Neural crest cell (in vitro differentiated cells): ENCODE measurements at places on chromosomes 6 and 20. TPM values are rescaled to one million over a fixed set of nuclear protein-coding genes. Genes with fewer than 3 reads are reported as not detected.

Gene HLA-DMA
- total RNA-seq = 0.89 and 1.7 TPM in 2 replicates

- peaks cover 16% of the 10 kb centered on the region for H3K27me3 ChIP-seq
- H3K4me3 ChIP-seq = no peak overlapping the region
- H3K4me1 ChIP-seq = peaks cover 2% of the 10 kb centered on the region
- H3K27ac ChIP-seq = no peak overlapping the region
- no peaks in the 10 kb centered on the region for H3K36me3 ChIP-seq
Observed at GRCh38 chr6:2962636-2963035, 8.7 kb downstream of the SERPINB6 start.

DNA sequence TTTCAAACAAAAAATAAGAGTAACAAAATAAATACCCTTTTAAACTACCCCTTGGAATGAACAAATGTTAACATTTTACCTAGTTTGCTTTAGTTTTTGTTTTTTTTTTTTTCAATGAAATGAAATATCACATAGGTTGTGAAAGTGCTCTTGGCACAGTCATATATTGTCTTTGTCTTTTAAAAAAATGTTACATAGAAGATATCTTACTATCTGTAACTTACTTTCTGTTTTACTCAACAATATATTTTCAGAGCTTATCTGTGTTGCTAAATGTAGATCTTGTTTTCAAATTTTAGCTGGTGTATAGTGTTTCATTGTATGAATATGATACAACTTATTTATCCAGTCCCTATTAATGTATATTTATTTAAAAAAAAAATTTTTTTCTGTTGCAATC is 8.6 kb downstream of the CEP57L1 start:
- no peaks in the 10 kb centered on the region for H3K27me3 ChIP-seq
- no peak overlapping the region for H3K27ac ChIP-seq
- no peak overlapping the region for H3K4me3 ChIP-seq
- H3K4me1 ChIP-seq = no peaks in the 10 kb centered on the region
- no peak for DNase-seq

GRCh38 chr6:119129968-119130484 is 51.6 kb upstream of the FAM184A start:
- no peaks in the 10 kb centered on the region for H3K27me3 ChIP-seq
- H3K36me3 ChIP-seq = no peaks in the 10 kb centered on the region
- no peak for DNase-seq
- H3K4me1 ChIP-seq = no peaks in the 10 kb centered on the region
- H3K27ac ChIP-seq = no peak overlapping the region
- H3K4me3 ChIP-seq = no peak overlapping the region

DNA sequence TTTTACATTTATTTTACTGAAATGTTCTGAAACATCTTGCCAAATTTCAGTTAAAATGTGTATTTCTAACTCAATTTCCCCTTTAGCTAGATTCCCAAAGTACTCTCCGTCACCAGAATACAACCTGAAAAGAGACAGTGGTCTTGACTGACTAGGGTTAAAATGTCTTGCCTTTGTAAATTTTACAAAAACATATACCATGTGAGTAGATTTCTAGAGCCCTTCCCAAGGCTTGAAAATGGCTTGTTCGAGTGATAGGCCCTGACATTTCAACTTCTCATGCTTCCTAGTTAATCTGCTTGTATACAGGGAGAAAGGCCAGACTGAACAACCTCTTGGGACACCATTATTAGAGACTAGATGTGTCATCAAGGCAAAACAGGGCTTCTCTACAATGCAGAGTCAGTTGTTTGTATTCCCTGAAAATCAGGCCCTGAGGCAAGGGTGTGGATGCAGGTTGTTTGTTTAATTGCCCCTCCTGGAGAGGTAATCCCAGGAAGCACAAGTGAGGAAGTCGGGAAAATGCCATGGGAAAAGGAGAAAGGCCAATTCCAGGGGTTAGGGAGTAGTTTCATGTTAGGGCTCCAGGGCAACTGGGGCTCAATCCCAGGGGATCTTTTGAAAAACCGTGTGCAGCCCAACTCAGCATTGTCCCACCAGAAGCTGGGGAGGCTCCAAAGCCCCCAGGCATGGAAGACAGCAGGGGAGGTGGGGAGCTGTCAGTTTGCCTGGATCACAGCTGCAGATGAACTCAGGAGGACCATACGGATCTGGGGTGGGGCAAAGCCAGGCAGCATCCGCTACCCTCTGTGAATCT is 11.6 kb upstream of the TFB1M start:
- peaks cover 18% of the 10 kb centered on the region for H3K4me1 ChIP-seq
- no peaks in the 10 kb centered on the region for H3K27me3 ChIP-seq
- H3K36me3 ChIP-seq = no peaks in the 10 kb centered on the region
- H3K27ac ChIP-seq = no peak overlapping the region

DNA sequence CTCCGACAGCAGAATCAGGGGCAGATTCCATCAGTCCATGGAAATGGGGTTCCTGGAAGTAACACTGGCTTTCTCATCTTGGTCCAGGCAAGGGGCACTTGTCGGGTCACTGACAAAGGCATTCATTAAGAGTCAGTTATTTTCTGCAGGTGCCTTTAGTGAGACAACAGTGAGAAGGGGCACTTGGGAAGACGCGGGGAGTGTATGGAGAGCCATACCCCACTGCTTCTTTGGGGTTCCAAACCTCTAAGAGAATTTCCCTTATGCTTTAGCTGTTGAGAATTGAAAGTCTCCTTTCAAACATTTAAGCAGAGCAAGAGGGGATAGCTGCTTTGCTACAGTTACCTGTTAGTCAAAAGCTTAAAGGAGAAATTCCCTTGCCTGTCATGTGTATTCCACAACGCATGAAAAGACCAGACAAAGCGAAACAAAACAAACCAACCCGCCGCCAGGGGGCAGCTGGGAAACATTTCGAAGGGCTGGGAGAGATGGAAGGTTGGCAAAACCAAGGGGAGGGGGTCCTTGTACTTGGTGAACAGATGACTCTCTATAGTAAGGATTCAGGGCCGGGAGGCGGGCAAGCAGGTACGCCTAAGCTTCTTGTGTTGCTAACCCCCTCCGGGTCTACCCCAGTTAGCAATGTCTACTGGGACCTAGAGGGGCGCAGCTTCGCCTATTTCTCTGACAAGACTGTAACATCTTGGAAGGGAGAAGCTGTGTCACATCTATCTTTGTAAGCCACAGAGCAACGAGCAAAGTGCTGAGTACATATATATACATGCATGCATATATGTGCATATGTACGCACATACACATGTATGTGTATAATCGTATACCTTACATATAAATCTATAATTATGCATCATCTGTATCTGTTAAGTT is 474.9 kb upstream of the AGPAT4 start:
- no peaks in the 10 kb centered on the region for H3K27me3 ChIP-seq
- no peaks in the 10 kb centered on the region for H3K36me3 ChIP-seq
- peaks cover 6% of the 10 kb centered on the region for H3K4me1 ChIP-seq

DNA sequence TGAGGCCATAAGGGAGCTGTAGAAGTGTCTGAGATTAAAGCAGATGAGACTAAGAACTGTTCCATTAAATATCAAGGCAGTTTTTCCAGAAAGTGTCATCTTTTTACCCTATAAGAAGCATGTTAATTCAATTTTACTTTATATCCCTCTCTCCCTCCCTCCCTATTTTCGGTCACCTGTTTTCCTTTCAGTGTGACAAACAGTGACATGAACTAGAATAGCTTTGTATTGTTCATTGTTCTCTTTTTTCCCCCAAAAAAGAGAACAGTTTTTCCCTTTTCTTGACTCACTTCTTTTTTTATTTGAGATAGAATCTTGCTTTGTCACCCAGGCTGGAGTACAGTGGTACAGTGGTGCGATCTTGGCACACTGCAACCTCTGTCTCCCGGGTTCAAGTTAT is 269.3 kb downstream of the ZFAND3 start:
- H3K4me3 ChIP-seq = no peak overlapping the region
- no peaks in the 10 kb centered on the region for H3K27me3 ChIP-seq
- no peak overlapping the region for H3K27ac ChIP-seq
- H3K4me1 ChIP-seq = peaks cover 5% of the 10 kb centered on the region
- no peak for DNase-seq

DNA sequence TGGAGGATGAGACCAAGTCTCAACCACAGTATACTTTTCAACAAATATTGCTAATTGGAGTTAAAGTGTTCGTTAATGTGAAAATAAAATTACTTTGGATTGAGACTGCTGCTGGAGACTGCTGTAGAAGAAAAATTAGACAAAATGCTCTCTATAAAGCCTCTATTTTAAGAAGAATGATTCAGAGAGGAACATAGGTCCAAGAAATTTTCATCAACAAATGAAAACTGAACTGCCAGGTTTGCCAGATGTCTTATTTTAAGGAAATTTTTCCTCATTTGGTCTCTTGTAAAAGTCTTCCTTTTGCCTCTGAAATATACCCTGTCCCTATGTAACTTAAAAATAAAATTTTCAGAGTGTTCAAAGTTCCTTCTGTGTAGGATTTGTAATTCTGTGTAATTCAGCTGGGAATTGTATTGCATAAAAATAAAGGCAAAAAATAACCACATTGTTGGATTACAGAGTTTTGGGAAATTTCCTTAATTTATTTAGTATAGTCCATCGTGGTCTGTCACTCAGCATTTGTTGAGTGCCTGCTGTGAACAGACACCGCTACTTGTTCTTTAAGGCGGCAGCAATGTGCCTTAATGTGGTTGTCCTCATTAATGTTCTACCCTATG is 27.4 kb downstream of the ANKS1A start:
- H3K4me1 ChIP-seq = no peaks in the 10 kb centered on the region
- H3K4me3 ChIP-seq = no peak overlapping the region
- H3K27ac ChIP-seq = no peak overlapping the region
- no peak for DNase-seq
- no peaks in the 10 kb centered on the region for H3K27me3 ChIP-seq

GRCh38 chr20:22984606-22985005 is 50.5 kb upstream of the SSTR4 start:
- H3K36me3 ChIP-seq = peaks cover 5% of the 10 kb centered on the region
- H3K4me3 ChIP-seq = no peak overlapping the region
- H3K4me1 ChIP-seq = peaks cover 29% of the 10 kb centered on the region
- H3K27me3 ChIP-seq = peaks cover 4% of the 10 kb centered on the region
- DNase-seq = no peak
- H3K27ac ChIP-seq = no peak overlapping the region

DNA sequence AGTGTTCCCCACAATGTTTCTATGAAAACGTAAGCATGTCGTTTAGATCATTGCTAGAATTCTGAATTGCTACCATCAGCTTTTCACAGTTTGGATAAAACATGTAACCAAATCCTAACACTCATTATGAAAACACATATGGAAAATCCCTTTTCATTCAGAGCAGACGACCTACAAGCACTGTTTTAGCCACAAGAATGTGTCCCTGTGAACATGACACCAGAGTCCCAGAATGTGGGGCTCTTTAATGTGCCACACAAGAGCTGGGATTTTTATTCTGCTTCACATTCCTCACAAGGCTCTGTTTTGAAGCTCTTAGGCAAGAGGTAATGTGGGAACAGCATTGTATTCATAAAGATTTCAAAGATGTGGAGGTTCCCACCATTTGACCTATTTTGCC is 141.1 kb upstream of the CITED2 start:
- no peak overlapping the region for H3K4me3 ChIP-seq
- peaks cover 11% of the 10 kb centered on the region for H3K4me1 ChIP-seq
- H3K27me3 ChIP-seq = no peaks in the 10 kb centered on the region
- no peak for DNase-seq
- peaks cover 3% of the 10 kb centered on the region for H3K36me3 ChIP-seq

- H3K36me3 ChIP-seq = peaks cover 12% of the 10 kb centered on the region
- H3K27me3 ChIP-seq = no peaks in the 10 kb centered on the region
- no peak overlapping the region for H3K27ac ChIP-seq
- peaks cover 29% of the 10 kb centered on the region for H3K4me1 ChIP-seq
Observed at GRCh38 chr6:20812776-20813175, 278.5 kb downstream of the CDKAL1 start.

Gene CST3
- 145 and 146 TPM in 2 replicates for total RNA-seq

DNA sequence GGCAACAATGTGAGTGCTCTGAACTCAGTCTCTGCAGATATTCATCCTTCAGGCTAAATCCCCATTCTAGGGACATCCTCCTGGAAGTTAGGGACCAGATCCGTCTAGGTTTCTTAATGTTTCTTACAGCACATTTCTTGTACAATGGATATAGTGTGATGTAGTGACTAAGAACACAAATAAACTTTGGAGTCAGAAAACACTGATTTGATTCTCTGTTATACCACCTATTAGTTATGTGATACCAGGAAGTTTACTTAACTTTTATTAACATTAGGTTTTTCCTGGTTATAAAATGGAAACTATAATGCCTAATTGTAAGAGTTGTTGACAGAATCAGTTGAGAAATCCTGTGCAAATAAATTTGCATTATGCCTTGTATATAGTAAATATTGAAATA is 57.6 kb upstream of the KCNQ5 start:
- DNase-seq = no peak
- H3K27ac ChIP-seq = no peak overlapping the region
- no peak overlapping the region for H3K4me3 ChIP-seq
- H3K36me3 ChIP-seq = peaks cover 2% of the 10 kb centered on the region
- no peaks in the 10 kb centered on the region for H3K4me1 ChIP-seq

DNA sequence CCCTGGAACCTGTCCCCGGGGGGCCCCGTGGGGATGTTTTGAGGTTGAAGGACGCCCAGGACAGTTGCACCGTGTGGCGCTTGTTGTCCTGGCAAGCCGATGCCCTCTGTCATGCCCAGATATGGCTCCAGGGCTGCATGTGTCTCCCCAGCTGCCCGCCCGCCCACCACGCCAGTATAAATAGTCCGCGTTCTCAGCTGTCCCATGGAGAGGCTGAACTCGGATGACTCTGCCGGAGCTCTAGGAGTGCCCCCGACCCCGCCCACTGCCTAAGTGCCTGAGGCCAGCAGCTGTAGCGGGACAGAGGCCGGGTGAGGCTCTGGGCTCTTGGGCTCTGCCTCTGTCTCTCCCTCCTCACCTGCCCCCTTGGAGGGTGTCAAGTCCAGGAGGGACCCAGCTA is 83.0 kb upstream of the GATA5 start:
- no peak overlapping the region for H3K4me3 ChIP-seq
- H3K27me3 ChIP-seq = peaks cover 6% of the 10 kb centered on the region
- H3K36me3 ChIP-seq = no peaks in the 10 kb centered on the region
- peak; percentile 26 for DNase-seq

Gene SCAND1
- total RNA-seq = 77.8 and 82.1 TPM in 2 replicates

Gene DLK2
- total RNA-seq = 1.5 and 1.6 TPM in 2 replicates

- no peak overlapping the region for H3K4me3 ChIP-seq
- H3K4me1 ChIP-seq = no peaks in the 10 kb centered on the region
- H3K36me3 ChIP-seq = peaks cover 11% of the 10 kb centered on the region
- peaks cover 6% of the 10 kb centered on the region for H3K27me3 ChIP-seq
Observed at GRCh38 chr20:6044115-6044514, 9.7 kb downstream of the LRRN4 start.

DNA sequence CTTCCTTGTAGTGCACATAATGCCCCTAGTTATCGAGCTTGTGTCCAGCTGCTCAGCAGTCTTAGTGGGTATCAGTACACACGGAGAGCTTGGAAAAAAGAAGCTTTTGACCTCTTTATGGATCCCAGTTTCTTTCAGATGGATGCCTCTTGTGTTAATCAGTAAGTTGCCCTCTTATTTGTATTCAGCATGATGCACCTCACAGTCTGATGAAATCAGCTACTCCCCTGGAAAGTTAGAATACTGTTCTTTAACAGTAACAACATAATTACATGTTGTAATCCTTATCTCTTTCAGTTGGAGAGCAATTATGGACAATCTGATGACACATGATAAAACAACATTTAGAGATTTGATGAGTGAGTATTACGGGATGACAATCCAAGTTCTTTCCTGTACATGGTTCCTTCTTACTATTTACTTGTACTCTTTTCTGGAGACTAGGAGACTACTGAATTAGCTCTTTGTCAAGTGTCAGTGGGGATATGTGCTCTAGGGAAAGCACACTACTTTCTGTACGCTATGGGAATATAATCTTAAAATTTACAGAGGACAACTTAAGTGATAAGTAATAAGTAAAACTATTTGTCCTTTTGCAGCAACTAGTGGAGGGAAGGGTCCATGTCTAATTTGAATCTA is 39.1 kb downstream of the PGM3 start:
- H3K36me3 ChIP-seq = peaks cover 5% of the 10 kb centered on the region
- no peak for DNase-seq
- H3K4me3 ChIP-seq = no peak overlapping the region

Gene TSBP1
- total RNA-seq = not detected in 2 replicates

Gene APCDD1L
- total RNA-seq = not detected in 2 replicates
